ENCODE measurements at places on chromosomes 4 and X.

DNA sequence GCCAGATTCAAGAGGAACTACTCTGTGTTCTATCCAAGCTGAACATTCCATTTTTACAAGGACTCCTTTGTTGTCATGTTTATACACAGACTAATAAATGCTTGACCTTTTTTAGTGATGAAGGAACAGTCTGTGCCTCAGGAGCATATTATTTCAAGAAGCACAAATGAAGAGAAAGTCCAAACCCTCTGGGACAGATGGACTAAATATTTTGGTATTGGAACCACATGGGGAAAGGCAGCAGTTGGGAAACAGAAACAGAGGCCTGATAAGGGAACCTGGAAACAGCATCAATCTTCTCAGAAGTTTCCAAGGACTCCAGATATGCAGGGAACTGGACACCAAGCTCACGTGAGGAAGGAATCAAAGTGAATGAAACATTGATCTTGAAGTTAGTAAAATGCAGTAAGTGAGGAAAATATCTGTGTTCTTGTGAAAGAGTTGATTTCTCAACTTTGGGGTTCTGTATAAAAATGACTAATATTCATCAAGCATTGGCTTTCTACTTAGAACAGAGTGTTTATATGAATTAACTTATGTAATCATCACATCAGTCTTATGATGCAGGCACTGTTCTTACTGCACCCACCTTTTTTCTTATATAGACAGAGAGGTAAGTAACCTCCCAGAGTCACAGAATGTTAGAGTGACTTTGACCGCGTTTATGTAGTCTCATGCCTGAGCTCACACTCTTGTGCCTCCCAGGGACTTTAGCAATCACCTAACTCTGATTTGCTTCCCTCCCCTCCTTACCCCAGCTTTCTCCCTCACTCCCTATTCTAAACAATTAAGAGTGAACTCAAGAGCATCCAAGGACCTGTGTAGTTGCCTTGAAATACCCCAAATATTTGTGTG is 148.9 kb upstream of the JADE1 start:
- no peak for DNase-seq

DNA sequence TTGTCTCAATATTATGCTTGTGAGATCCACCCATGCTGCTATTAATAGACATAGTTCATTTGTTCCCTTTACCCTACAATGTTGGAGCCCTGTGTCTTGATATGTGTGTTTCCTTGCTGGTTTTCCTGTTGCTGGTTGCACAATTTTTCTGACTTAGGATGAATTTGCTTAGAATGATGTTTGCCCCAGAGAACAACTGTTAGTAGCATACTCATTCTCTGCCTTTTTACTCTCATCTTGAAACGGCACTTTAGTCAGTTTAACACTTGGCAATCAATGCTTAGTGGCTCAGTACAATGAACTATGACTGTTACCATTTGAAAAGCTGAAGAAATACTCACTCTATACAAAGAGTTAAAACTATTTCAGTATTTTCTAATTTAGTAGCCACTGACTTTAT is 158.8 kb upstream of the NDST4 start:
- DNase-seq = no peak

GRCh38 chr4:7850489-7850888 is 89.2 kb downstream of the AFAP1 start:
- no peak for DNase-seq

- no peak for DNase-seq
These were observed 59.1 kb upstream of the MAML3 start for GRCh38 chr4:140213116-140213515.

DNA sequence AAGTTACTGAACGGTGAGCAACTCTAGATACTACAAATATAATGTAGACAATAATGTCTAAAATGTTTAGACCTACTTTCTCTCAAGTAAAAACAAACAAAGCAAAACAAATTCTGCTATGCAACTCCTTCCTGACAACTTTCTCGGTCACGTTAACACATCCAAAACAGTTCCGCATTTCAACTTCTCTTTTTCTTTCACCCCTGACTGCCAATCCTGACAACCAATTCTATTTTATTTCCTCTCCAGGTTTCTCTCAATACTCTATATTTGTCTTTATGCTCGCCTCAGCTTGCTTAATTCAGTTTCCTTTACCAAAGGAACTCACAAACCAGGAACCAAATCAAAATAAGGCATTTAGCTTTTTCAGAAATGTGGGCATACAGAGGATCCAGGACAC is 513.0 kb downstream of the FSTL5 start:
- no peak for DNase-seq

DNA sequence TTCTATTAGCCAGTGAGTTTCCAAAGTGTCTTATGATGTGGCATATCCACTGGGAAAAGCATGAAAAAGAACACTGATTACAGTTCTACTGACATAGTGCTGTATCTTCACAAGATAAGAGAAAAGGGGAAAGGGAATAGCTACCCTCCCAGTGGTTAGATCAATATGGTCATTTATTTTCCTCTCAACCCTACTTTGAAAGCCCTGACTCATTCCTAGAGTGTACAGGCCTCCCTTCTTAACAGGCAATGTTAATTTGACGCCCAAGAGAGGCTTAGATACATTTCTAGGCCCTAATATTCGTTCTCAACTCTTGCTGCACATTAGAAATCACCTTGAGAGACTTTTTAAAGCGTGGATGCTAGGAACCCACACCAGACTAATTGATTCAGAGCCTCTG is 20.4 kb upstream of the BRS3 start:
- no peak for DNase-seq

DNA sequence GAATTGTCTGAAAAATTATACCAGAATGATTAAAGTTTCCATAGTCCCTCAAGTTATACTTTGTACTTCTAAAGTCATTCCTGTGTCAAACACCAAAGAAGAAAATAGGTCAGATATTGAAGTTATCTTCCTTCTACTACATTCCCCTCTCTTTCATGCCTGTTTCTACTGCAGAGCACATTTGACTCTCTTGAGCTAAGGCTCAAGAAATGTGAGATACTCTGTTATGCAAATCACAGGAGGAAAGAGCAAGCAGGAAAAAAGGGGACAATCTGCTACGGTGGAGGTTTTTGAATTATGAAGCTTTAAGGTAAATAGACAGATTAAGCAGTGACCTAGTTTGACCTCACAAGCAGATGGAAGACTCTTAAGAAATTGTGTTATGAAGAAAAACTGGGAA is 198.9 kb upstream of the LDB2 start:
- no peak for DNase-seq

All from C1 segment of cervical spinal cord (tissue), 14 donors.